GDM1 (cell line): ENCODE measurements at places on chromosomes 3 and 15.

DNA sequence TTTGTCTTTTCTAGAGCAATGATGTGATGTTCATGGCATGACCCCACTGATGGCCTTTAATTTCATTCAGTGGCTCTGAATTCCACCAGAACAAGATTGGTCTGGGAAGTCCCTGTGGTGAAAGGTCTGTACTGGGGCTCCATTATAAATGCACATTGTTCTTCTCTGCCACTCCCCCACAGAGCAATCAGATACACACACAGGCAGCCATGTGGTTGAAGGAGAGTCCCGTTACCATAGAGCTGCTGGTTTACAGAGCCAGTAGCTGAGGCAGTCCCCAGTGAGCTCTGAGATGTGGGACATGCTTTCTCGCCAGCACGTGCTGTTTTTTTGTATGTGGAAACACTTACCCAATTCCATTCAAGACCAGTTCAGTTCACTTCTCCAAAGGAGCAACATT lies 172.7 kb upstream of the TRIM42 start:
- DNase-seq = no peak

DNA sequence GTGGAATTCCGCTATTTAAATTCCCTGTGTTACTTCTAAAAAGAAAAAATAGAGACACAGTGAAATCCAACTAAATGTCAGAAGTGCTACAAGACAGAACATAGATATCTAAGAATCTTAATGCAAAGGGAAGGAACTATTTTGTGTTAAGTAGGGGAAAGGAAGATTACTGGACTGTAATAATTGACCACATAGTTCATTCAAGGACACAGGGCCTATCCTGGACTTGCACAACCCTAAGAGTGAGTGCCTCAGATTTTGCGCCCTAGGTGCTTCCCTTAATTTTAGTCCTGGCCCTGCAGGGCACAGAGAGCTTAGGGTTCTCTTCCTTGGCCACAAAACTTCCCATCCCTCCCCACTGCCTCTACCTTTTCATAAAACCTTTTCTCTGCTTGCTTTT lies 3.5 kb upstream of the IL20RB start:
- no peak for DNase-seq

GRCh38 chr15:77839970-77840905 lies 207.5 kb upstream of the LINGO1 start:
- no peak for DNase-seq

- DNase-seq = peak; percentile 53
These were observed 59.4 kb downstream of the TMEM44 start for GRCh38 chr3:194573680-194574437.

DNA sequence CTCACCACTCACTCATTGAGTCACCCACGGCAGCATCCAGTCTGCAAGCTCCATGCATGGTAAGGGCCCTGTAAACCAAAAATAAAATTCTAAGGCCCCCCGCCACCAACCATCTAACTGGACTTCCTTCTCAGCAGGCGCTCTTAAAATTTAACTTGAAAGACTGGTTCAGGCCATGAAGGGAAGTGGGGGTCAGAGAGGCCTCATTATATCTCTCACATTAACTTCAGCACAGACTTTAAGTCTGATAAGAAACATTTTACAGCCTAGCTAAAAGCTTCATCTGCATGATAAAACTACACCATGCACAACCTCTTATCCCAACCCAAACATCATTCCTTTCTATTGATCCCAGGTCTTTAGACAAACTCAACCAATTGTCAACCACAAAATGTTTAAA lies 38.5 kb downstream of the FBLN2 start:
- DNase-seq = no peak
